ENCODE measurements at places on chromosomes 11 and 22.

- no peak for DNase-seq
Observed at GRCh38 chr11:2586087-2586792, 113.6 kb downstream of the KCNQ1OT1 start.

GRCh38 chr11:36153551-36153950 is 135.7 kb downstream of the COMMD9 start:
- DNase-seq: no peak

- DNase-seq: no peak
Observed at GRCh38 chr11:115985896-115986295, 481.7 kb upstream of the CADM1 start.

DNA sequence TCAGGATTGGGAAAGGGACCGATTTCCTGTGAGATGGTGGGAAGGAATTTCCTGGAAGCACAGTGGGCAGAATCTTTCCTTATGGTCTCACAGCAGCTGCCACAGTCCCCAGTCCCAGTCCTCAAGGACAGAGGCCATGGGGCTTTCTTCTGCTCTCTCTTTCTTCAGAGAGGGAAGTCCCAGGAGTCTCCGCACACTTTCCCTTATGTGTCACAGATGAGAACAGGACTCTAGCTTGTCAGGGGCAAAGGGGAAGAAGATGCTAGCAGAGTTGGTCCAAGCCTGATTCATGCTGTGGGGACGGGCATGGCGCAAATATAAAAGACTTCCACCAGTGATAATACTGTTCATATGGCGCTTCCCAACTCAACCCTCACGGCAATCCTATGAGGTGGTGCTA is 7.5 kb upstream of the PPFIA1 start:
- no peak for DNase-seq

DNA sequence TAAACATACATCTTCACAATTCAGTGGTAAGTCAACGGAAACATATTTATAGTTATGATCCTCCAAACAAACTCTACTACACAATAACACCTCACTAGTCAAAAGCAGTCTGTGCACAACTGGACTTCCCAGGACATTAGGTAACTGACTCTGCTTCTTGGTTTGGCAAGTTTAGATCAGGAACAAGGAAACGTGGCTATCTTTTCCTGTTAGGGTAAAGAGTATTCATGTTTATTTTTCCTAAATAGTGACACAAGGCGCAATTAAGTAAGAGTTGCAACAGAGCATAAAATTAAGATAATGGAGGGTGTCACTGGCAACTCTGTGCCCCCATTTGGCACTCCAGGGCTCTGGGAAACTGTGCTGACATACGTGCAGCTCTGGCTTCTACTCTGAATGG is 70.2 kb upstream of the TP53AIP1 start:
- DNase-seq: no peak

DNA sequence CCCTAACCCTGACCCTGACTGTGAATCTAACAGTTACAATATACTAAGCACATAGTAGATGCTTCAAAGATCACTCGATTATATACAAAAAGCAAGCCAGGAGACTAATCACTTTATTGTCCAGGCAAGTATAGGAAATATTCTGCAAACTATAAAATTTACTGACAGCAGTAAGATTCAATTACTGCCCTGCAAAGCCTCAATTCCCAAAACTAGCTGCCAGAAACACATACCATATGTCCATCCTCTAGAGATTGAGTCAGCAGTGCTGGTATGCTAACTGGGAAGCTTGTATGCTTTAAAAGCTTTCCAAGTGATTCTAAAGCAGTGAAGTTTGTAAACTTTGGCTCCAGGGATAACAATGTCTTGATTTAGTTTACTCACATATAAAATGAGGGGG is 26.1 kb downstream of the CSTF3 start:
- DNase-seq: no peak

GRCh38 chr11:131880316-131880715 is 509.9 kb downstream of the NTM start:
- no peak for DNase-seq

DNA sequence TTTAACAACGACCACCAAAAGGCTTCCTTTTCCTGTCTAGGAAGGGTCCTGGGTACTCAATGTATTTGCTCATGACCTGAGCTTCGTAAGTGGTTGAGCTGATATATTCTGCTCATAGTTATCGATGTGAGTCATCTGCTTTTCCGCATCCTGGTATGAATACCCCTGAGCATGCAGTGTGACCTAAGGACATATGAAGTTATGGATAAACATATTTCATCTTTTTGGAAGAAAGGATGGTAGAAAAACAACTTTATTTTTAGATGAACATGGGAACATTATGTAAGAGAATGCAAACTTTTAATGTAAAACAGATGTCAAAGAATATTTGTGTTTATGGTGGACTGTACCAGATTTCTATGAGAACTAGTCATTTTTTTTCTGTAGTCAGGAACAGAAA is 28.4 kb downstream of the TRPC6 start:
- no peak for DNase-seq

- no peak for DNase-seq
Observed at GRCh38 chr11:43585877-43586608, 94.5 kb upstream of the HSD17B12 start.

DNA sequence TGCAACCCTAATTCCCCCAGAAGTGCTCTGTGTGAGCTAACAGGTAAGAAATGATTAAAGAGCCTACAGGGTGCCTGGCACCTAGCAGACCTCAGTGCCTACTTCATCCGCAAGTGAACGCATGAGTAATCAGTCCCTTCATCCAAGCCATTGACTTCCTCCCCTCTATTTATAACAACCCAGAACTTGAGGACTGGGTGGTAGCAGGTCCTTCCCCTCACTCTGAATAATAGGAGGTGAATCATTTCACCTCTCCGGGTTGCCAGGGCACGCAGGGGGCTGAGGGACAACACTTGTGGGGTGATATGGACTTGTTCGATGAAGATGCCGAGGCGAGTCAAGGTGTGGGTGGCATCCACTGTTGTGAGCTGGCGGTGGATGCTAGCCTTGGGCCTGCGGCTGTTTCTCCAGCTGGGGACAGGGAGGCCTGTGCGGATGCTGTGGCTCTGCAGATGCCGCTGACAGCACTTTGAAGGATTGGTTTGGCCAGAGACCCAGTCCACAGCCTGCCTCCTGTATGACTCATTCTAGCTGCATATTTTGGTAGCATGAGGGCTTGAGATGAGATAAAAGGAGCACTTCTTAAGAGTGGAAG is 11.7 kb upstream of the SORL1-AS1 start:
- DNase-seq: peak; percentile 89

DNA sequence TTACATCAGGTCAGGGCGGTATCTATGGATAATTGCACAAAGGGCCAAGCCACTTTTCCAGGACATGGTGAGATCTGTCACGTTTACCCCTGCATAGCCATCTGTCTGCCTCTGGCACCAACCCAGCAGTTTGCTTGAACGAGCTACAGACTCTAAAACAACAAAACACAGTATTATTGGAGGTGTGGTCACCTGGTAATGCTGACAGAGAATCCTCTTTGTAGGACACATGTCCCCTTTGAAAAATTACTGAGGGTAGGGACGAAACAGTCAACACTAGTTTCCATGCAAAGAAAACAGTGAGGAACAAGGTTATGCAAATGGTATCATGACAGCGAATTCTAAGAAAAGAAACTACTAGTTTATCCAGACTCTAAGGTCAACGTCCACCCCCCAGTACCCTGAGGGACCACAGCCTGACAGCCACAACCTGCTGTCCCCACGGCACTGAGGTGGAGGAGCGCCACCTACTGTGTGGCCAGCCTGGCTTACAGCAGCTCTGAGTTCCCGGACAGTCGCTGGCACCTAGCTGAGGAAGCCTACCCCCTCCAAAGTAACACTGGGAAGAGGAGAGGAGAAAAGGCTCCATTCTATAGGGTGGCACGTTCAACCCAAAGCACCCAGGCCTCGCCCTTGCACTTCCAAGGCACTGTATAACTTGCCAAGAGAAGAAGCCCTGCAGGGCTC is 117.4 kb upstream of the BID start:
- no peak for DNase-seq

DNA sequence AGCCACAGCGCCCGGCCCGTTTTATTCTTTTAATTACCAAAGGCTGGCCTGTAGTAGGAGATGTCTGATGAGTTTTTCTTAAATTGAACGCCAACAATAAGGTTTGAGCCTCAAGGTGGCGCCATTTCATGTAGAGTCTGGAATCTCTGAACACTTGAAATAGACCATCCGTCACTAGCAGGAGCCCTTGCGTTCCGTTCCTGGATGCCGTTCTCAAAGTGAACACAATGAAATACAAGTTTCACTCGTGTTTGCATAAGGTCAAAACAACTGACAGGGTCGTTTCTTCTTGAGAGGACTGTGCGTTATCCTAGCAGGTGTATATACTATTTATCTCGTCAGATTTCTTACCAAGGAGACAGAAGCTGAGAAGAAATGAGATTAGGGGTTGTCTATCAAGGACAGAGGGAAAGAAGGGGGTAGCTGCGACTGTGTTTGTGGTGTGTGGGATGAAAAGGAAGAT is 18.7 kb upstream of the SCGB1D1 start:
- peak; percentile 64 for DNase-seq

- DNase-seq: no peak
Observed at GRCh38 chr22:20246368-20247009, 21.6 kb downstream of the RTN4R start.

GRCh38 chr11:76975513-76975912 is 58.7 kb upstream of the B3GNT6 start:
- DNase-seq: no peak

- DNase-seq: no peak
Observed at GRCh38 chr11:133618544-133618943, 86.2 kb upstream of the OPCML start.

DNA sequence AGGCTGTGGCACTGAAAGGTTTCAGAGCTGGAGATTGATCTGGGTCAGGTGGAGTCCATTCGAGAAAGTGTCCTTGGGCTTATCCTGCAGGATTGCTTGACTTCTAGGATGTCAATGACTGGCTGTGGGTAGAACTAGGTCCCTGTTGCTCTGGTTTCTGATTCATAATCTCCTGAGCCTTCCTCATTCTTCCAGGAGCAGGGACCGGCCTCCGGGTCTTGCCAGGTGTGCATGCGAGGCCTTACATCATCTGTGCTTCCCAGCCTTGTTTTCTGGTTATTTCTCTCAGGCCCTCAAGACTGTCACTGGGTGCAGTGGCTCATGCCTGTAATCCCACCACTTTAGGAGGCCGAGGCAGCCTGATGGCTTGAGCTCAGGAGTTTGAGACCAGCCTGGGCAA is 33.3 kb upstream of the SORL1-AS1 start:
- no peak for DNase-seq

- DNase-seq: no peak
Observed at GRCh38 chr11:68660066-68660810, 24.1 kb upstream of the GAL start.

DNA sequence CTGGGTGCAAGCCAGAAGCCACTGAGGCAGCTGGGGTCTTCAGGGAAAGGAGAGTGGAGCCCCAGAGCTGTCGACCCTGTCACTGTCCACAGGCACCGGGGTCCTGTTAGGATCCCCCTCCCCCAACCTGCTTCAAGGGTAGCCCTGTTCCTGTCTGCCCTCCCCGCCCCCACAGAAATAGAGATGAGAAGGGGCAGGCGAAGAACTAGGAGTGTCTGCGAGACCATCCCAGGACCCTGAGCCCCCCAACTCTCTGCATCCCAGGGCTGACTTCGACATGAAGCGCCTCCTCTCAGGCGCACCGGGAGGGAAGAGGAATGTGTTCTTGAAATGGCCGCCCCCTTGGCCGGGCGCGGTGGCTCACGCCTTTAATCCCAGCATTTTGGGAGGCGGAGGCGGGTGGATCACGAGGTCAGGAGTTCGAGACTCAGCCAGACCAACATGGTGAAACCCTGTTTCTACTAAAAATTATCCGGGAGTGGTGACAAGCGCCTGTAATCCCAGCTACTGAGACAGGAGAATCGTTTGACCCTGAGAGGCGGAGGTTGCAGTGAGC is 607 bp upstream of the ZNF70 start:
- no peak for DNase-seq

GRCh38 chr11:114237321-114238280 is 58.6 kb upstream of the NNMT start:
- DNase-seq: no peak

DNA sequence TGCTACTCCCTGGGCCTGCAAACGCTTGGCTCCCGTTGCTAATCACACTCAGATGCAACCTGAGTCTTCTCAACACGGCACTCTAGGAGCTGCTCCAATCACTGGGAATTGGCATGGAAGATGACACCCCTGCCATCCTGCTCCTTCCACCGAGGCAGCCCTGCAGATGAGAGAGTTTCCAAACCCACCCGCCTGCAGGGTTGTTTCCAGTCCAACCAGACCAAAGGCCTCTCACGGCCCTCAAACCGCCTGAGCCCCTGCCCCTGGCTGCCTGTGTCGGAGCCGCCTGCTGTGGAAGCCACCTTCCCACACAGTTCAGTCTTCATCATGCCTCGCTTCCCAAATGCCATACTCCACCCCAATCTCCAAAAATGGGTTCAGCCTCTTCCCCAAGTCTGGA is 36.8 kb upstream of the TP53I11 start:
- no peak for DNase-seq

GRCh38 chr11:60844870-60845221 is 2.9 kb downstream of the CCDC86 start:
- DNase-seq: no peak

DNA sequence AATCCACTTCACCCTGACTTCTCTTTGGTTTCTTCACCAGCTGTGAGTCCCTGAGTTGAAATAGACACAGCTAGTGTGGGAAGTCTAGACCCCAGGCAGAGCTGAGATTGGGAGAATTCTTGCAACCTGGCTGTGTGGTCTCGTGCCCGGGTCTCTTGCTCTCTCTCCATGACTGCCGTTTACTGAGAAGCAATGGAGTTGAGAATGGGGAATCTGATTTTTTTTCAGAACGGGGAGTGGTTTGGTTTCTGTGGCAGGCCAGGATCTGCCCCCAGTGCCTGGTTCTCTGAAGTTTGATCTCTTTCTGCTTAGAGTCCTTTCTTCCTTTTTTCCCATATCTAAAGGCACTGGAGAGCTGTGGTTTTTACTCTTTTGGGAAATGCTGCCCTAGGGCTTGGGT is 1.5 kb downstream of the SIDT2 start:
- DNase-seq: no peak

- no peak for DNase-seq
Observed at GRCh38 chr22:48961705-48962104, 866.0 kb downstream of the BRD1 start.

DNA sequence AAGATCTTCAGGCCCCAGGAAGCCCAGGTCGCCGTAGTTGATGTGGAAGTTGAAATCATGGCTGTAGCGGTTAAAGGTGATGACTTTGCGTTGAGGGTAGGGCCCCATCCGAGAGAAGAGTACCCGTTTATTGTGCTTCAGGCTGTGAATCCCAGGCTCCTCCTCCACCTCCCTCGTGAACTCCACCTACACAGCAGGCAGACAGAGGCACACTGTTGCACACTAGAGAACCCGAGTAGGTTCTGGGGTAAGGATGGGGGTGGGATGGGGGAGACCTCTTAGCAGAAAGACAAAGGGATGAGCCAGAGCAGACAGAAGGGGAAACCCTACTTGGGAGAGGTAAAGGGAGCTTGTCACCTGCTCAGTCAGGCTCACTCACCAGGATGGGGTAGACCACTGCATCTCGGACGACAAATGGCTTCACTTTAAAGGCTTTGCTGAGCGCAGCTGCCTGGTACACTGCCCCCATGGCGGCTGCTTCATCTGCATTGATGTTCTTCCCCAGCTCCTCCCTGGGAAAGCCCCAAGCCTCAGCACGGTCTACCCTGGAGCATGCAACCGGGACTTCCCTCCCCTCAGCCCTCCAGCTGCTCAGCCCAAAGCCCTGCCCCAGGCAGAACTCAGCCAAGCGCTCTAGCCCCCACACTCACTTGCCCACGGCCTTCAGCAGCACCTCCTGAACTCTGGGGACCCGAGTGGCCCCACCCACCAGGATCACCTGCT is 5.4 kb downstream of the HYOU1 start:
- peak; percentile 15 for DNase-seq

All from CD4-positive, alpha-beta T cell treated with Interleukin-15 for 4 hours (primary cell).